ENCODE measurements at places on chromosomes 16 and 17. TPM values are rescaled to one million over a fixed set of nuclear protein-coding genes. Genes with fewer than 3 reads are reported as not detected.
A peak's percentile ranks its signal among the peaks of the same experiment; 100 is the strongest.

The TVP23B gene
- total RNA-seq, result 39.4 TPM

The KRTAP4-9 gene
- total RNA-seq, result not detected

The STH gene
- not detected for total RNA-seq

The ARHGDIG gene
- total RNA-seq, result not detected

The B3GNT9 gene
- 44.9 TPM for total RNA-seq

The TUBB3 gene
- 95.8 TPM for total RNA-seq

DNA sequence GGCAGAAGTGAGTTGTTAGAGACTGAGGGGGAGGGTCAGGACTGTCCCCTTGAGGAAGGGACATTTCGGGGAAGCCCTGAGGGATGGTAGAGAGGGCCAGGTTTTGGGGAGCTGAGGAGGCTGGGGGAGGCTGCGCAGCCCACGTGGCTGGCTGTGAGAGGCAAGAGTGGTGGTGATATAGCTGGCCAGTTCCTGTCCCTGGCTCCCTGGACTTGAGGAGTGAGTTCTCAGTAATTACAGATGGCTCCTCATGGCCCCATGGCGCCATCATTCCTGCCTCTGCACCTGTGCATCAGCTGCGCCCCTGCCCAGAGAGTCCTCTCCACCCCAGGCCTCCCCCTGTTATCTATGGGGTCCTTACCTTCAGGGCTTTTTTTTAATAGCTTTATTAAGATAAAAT lies 30.3 kb downstream of the MPRIP start:
- H3K27me3 ChIP-seq, result no peaks in the 10 kb centered on the region
- peaks cover 67% of the 10 kb centered on the region for H3K4me1 ChIP-seq
- no peak for DNase-seq
- H3K36me3 ChIP-seq, result peaks cover 17% of the 10 kb centered on the region
- H3K4me3 ChIP-seq, result no peak overlapping the region

GRCh38 chr16:89473136-89473712 lies 17.1 kb downstream of the ANKRD11 start:
- no peaks in the 10 kb centered on the region for H3K27me3 ChIP-seq
- no peak for DNase-seq
- no peak overlapping the region for H3K4me3 ChIP-seq

GRCh38 chr17:68248199-68248825 lies 469 bp downstream of the AMZ2 start:
- H3K4me1 ChIP-seq, result peaks cover 17% of the 10 kb centered on the region
- H3K27me3 ChIP-seq, result no peaks in the 10 kb centered on the region
- H3K27ac ChIP-seq, result peak overlapping the region; percentile 96
- H3K4me3 ChIP-seq, result peak overlapping the region; percentile 95
- H3K36me3 ChIP-seq, result peaks cover 21% of the 10 kb centered on the region

DNA sequence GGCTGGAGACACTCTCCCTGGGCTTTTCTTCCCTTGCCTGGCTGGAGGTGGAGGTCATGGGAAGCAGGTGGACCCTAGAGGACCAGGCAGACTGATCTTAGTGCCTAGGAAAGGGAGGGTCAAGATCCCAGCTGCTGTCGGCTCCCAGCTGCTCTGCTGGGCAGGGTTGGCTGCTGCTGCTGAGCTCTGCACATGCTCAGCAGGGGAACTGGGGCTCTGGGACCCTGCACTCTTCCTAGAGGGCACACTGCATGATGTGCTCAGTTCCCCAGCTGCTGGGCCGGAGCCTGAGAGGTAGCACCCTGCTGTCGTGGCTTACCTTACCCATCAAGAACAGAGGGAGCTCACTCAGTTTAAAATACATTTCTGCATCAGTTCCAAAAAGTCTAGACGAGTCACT lies 34.3 kb downstream of the VAC14 start:
- no peak for DNase-seq
- H3K27me3 ChIP-seq, result no peaks in the 10 kb centered on the region
- peaks cover 5% of the 10 kb centered on the region for H3K36me3 ChIP-seq
- H3K27ac ChIP-seq, result peak overlapping the region; percentile 5
- peaks cover 35% of the 10 kb centered on the region for H3K4me1 ChIP-seq
- no peak overlapping the region for H3K4me3 ChIP-seq

DNA sequence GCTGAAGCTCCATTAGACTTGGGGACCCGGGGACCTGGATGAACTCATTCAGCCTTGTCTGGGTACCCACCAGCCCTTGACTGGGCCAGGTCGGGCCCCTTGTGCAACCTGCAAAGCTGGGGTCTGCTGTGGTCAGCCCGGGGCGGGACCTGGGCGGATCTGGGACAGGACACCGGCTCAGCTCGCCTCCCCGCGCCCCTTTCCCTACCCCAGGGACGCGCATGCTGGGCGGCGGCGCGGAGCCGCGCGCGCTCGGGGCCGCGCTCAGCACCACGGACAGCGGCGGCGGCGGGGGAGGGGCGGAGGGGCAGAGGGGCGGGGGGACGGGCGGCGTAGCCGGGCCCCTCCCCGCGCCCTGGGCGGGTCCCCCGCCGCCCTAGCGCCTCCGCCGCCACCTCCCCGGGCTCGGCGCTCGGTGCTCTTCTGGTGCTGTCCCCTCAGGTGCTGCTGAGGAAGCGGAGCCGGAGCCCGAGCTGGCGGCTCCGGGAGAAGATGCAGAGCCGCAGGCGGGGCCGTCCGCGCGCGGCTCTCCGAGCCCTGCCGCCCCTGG lies 7.4 kb downstream of the ACD start:
- H3K36me3 ChIP-seq, result no peaks in the 10 kb centered on the region
- peaks cover 18% of the 10 kb centered on the region for H3K27me3 ChIP-seq
- peaks cover 5% of the 10 kb centered on the region for H3K4me1 ChIP-seq
- no peak overlapping the region for H3K27ac ChIP-seq
- DNase-seq, result no peak

- no peak for DNase-seq
- H3K27me3 ChIP-seq, result no peaks in the 10 kb centered on the region
- H3K36me3 ChIP-seq, result no peaks in the 10 kb centered on the region
- no peak overlapping the region for H3K27ac ChIP-seq
Measured at GRCh38 chr16:5885521-5885920, 787.9 kb upstream of the EEF2KMT start.

GRCh38 chr17:82888583-82889495 lies 49.0 kb upstream of the ZNF750 start:
- peaks cover 32% of the 10 kb centered on the region for H3K4me1 ChIP-seq
- peaks cover 2% of the 10 kb centered on the region for H3K36me3 ChIP-seq
- H3K4me3 ChIP-seq, result no peak overlapping the region
- no peaks in the 10 kb centered on the region for H3K27me3 ChIP-seq

GRCh38 chr17:83052241-83052564 lies 27.2 kb upstream of the METRNL start:
- H3K27ac ChIP-seq, result peak overlapping the region; percentile 50
- no peaks in the 10 kb centered on the region for H3K36me3 ChIP-seq
- peaks cover 16% of the 10 kb centered on the region for H3K4me1 ChIP-seq
- H3K27me3 ChIP-seq, result no peaks in the 10 kb centered on the region
- no peak for DNase-seq
- peak overlapping the region; percentile 74 for H3K4me3 ChIP-seq

- no peak overlapping the region for H3K27ac ChIP-seq
- no peak for DNase-seq
Measured at GRCh38 chr17:7042501-7043181, 1.3 kb downstream of the SLC16A11 start.

DNA sequence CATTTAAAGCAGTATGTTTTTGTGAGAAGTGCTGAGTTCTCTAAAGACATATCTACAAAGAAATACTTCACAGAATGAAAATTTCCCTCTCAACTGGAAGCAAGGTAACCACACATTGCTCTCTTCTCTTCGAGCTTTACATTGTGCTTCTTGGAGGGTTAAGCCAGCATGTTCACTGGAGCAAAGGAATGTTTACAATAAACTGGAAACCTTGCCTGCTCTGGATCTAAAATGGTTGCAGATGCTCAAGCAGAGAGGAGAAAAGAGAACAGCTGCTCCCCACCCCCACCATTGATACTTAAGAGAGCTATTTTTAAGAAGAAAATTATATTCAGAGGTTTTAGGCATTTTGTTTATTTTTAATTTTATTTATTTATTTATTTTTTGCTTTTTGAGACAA lies 213.1 kb downstream of the CEP112 start:
- peaks cover 2% of the 10 kb centered on the region for H3K36me3 ChIP-seq
- H3K4me3 ChIP-seq, result no peak overlapping the region

- DNase-seq, result no peak
- H3K4me1 ChIP-seq, result peaks cover 43% of the 10 kb centered on the region
- peak overlapping the region; percentile 78 for H3K27ac ChIP-seq
- H3K4me3 ChIP-seq, result peak overlapping the region; percentile 71
Measured at GRCh38 chr17:1710807-1711553, 803 bp upstream of the TLCD2 start.

DNA sequence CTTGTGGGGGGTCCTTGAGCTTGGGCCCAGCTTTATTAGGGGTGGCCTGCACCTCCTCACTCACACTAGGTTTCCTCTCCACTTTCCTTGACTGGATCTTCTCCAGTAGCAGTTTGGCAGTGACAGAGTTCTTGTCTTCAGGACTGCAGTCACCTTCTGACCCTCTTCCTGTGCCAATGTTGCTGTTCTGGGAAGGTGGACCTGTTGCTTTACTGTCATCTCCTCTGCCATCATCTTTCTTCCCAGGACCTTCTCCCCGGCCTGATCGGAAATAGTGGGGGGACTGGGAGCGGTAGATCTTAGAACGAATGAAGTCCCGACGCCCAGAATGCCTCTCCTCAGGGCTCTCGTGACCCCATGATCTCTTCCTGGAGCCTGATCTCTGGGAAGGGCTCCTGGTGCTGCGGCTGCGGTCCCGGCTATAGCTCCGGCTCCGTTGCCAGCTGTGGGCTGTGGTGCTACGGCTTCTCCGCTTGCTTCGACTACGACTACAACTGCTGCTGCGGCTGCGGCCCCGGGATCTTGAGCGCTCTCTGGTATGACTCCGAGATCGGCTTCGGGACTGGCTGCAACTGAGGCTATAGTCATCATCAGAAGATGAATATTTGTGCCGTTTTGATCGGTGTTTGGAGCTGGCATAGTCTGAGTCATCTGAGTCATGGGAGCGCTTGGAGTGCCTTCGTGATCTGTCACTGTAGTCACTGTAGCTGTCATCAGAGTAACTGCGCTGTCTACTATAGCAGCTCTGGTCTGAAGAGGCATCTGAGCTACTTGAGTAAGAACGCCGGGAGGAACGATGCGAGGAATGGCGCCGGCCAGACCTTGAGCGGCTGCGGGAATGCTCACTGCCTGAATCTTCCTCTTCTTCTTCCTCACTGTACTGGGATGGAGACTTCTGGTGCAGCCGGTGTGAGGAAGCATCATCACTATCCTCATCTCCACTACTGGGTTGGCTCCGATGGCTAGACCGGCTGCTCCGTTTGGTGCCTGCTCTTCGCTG lies 9.5 kb upstream of the ITGA2B start:
- DNase-seq, result no peak
- no peaks in the 10 kb centered on the region for H3K4me1 ChIP-seq

DNA sequence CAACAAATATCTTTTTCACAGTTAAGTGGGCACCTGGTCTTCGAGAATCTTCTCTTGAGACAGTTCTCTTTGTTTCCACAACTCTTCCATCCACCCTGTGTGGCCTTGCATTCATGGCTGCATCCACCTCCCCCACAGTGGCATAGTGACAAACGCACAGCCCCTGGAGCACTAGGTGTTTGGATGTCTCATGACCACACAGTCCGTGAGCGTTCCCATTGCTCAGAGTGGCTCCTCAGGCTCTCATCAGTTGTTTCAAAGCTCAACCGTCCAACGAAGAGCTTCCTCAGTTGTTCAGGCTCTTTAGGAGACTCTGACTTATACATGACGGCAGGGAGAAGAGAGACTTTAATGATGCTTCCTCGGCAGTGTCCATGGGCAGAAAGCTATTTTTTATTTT lies 191.6 kb downstream of the CDRT15L2 start:
- H3K27ac ChIP-seq, result no peak overlapping the region
- H3K4me3 ChIP-seq, result no peak overlapping the region
- DNase-seq, result peak; percentile 54
- H3K36me3 ChIP-seq, result no peaks in the 10 kb centered on the region

GRCh38 chr17:66373944-66374817 lies 71.8 kb downstream of the PRKCA start:
- no peaks in the 10 kb centered on the region for H3K27me3 ChIP-seq
- peaks cover 50% of the 10 kb centered on the region for H3K4me1 ChIP-seq

DNA sequence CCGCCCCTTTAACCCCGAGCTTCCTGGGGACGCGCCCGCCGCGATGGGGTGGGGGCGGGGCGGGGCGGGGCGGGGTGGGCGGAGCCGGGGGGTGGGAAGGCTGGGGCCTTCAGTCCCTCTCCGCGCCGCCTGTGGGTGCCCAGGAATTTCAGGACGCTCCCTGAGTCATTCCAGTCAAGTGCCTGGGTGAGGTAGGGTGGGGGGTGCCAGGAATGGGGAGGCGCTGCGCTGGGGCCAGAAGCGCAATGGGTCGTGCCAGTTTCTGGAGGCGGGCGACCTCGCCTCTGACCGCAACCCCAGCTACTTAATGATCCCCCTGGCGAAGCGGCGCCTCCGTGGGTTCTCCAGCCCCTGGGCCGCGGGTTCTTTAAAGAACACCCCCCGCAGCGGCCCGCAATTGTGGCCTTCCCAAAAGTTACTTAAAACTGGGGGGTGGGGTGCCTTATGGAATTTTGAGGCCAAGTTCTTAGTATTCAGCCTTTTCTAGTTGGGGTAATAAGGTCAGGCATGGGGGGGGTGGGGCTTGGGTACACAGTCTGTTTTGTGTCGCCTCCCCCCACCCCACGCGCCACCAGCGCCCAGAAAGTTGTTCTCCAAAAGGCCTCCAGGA lies 826 bp upstream of the GSE1 start:
- H3K4me1 ChIP-seq, result peaks cover 44% of the 10 kb centered on the region
- H3K36me3 ChIP-seq, result peaks cover 2% of the 10 kb centered on the region
- DNase-seq, result no peak
- H3K4me3 ChIP-seq, result peak overlapping the region; percentile 61
- H3K27me3 ChIP-seq, result no peaks in the 10 kb centered on the region

DNA sequence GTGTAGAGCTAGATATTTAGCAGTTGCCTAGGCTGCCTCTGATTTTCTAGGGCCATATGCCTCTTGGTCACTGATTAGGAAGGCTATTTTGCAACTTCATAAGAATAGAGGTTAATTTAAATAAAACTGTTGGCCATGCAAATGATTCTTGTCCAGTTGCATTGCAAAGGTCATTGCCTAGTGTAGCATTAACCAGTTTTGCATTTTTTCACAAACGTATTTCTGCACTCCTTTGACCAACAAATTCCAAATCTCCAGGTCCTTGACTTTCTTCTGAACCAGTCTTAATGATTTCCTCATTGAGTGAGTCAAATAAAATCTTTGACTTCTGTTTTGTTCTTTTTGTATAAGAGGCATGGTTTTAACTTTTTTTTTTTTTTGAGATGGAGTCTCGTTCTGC lies 33.5 kb downstream of the ERCC4 start:
- peaks cover 37% of the 10 kb centered on the region for H3K4me1 ChIP-seq
- H3K27me3 ChIP-seq, result no peaks in the 10 kb centered on the region

DNA sequence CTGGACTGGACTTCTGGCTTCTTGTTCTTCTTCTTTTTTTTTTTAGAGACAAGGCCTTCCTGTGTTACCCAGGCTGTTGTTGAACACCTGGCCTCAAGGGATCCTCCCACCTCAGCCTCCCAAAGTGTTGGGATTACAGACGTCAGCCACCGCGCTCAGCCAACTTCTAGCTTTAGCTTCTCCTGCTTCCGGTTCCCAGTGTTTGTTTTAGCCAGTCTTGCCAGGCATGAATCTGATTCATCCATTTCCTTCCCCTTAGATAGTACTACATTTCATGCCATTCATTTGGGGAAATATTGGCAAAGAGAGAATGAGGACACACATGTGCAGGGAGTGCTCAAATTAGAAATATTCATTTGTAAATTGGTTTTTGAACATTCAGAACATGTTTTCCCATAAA lies 12.1 kb upstream of the NDUFAB1 start:
- no peaks in the 10 kb centered on the region for H3K27me3 ChIP-seq
- peak overlapping the region; percentile 86 for H3K27ac ChIP-seq
